Left kidney (tissue), 8 donors: ENCODE measurements at places on chromosomes 13 and 19.
A peak's percentile ranks its signal among the peaks of the same experiment; 100 is the strongest.

- DNase-seq: no peak
Observed at GRCh38 chr19:11347546-11348039, 1.3 kb downstream of the CCDC159 start.

- DNase-seq: no peak
Observed at GRCh38 chr19:16136185-16136999, 7.1 kb upstream of the HSH2D start.

DNA sequence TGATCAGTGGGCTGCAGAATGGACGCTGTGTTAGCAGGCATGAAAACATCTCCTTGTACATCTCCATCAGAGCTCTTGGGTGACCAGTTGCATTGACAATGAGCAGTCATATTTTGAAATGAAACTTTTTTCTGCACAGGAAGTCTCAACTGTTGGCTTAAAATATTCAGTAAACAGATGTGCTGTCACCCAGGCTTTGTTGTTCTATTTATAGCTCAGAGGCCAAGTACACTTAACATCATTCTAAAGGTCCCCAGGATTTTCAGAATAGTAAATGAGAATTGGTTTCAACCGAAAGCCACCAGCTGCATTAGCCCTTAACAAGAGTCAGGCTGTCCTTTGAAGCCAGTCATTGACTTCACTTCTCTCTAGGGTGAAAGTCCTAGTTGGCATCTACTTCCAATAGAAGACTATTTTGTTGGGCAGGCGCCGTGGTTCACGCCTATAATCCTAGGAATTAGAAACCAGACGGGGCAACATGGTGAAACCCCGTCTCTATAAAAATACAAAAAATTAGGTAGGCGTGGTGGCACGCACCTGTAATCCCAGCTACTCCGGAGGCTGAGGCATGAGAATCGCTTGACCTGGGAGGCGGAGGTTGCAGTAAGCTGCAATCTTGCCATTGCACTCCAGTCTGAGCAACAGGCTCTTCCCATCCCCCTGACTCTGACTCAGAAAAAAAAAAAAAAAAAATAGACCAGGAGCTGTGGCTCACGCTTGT is 7.9 kb upstream of the PDE4A start:
- no peak for DNase-seq

DNA sequence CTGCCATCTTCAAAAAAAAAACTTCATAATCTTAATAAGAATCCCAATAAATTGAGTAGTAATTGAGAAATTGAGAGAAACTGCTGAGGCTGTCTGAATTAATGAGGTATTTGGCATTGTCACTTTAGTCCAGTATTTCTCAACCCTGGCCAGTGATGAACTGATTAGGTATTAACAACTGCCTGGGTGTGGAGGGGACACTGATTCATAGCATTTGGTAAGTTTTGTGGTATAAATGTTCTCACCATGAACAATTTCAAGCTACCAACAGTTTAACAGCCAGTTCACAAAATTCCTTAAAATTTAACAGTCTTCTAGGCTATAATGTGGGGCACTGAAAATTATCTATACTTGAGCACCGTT is 18.3 kb downstream of the GPC6 start:
- DNase-seq: no peak

DNA sequence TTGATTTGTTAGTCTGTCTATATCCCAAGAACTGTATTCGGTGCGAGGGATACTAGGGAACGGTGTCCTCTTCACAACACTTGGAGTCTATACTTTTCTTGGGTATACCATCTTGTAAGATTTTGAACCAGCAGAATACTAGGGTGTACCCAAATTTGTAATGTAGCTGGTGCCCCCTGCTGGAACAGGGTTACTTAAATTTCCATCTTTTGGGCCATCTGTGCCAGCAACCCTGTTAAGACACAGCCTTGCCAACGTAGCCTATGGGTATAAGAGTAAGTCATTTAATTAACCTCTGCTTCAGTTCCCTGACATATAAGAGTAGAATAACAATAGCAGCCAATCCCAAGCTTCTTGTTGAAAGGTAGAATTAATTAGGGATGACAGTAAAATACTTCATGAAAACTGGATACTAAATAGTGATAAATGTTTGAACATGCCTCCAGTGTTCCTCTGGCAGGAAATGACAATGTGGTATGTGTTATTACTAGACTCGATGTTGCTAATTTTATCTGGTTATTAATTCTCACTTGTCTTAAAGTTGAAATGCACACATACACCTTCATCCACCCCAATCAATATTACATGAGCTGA is 607.6 kb downstream of the FGF9 start:
- DNase-seq: peak; percentile 57

DNA sequence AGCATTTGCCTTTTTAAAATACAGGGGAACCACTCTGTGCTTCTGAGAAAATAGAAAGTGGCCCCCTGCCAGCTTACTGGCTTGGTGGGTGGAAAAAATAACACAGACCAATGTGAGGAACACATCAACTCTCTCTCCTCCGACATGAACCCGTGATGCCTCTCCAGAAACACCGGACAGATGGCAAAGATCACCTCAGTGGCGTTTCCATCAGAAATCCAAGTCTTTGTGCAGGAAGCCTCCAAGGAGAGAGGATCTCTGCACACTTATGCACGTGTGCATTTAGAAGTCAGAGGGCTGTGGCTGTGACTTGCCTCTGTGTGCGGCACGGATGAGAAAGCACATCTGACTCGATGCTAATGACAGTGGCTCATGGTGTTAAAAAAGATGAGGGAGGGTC is 112.3 kb upstream of the KLF12 start:
- peak; percentile 12 for DNase-seq

GRCh38 chr19:6126335-6126974 is 9.0 kb upstream of the ACSBG2 start:
- DNase-seq: no peak

- DNase-seq: no peak
Observed at GRCh38 chr19:15666883-15667282, 6.0 kb upstream of the CYP4F12 start.

DNA sequence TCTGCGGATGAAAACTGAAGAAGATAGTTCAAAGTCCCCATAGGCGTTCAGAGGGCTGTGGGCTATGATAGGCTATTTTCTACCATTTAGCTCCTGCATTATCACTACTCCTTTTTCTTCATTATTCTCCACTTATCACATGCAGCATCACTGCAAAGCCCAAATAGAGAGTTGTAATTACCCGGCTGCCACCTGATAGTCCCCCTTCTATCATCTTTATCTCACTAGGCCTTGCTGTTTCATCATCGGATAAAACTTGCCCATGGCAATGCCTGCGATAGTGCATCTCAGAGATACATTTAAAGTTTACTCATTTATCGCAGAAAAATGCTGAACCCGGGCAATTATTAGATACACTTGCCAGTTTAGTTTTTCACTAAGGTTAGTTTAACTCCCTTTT is 82.9 kb upstream of the SOX21 start:
- DNase-seq: no peak

GRCh38 chr13:63492604-63493003 is 2077.0 kb upstream of the PCDH20 start:
- DNase-seq: no peak

GRCh38 chr19:10379880-10380312 is 476 bp downstream of the TYK2 start:
- DNase-seq: peak; percentile 3

GRCh38 chr13:44135566-44135965 is 238.1 kb upstream of the SERP2 start:
- DNase-seq: no peak

DNA sequence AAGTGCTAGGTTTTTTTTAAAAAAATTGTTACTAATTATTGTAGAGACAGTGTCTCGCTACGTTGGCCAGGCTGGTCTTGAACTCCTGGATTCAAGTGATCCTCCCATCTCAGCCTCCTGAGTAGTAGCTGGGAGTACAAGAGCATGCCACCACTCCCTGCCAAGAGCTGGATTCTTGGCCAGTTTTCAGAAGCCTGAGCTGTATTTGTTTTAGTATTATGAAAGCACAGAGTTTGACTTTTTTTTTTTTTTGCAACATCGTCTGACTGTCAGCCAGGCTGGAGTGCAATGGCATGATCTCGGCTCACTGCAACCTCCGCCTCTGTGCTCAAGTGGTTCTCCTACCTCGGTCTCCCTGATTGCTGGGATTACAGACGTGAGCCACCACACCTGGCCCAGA is 7.0 kb downstream of the ARMC6 start:
- no peak for DNase-seq

- DNase-seq: no peak
Observed at GRCh38 chr13:20053016-20053415, 94.5 kb downstream of the ZMYM2 start.

GRCh38 chr13:76991796-76992547 is at the start of gene CLN5:
Gene CLN5 (plus strand): TSS chr13:76992081. CDS start chr13:76992099, 18 bp downstream.
- DNase-seq: peak; percentile 85

GRCh38 chr19:54448040-54448773 is 792 bp upstream of the LENG8 start:
- no peak for DNase-seq

- no peak for DNase-seq
Observed at GRCh38 chr13:53311561-53311960, 282.9 kb downstream of the OLFM4 start.

DNA sequence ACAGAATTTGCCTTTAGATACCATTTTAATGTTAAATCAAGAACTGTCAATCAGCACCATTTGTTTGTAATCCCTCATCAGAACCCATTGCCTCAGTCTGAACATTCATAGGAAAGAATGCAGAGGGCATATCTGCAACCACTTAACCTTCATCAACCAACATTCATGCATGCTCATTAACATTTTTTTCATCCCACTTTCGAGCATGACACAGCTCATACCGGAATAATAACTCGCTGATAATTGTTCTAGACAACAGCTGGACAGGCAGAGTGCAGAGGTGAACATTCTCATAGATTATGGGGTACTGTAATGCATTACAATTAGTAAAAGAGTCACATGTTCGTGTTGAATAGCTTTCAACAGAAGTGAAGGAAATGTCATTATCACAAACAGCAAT is 216.8 kb downstream of the DIAPH3 start:
- no peak for DNase-seq

GRCh38 chr13:109207622-109208021 is 578.2 kb downstream of the MYO16 start:
- no peak for DNase-seq

DNA sequence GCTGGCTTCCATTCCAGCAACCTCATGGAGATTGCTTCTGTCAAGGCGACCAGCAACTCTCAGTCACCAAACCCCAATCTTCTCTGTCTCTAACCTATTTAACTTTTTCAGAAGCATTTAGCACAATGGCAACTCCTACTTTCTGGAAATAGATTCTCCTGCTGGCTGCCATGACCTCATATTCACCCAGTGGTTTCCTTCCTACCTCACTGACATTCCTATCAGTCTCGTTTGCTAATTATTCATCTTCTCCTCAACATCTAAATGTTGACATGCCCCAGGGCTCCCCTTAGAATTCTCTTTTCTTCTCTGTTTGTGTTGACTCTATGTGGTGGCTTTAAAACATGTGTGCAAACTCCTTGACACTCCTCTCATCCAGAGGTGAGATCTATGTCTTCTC is 106.7 kb downstream of the OLFM4 start:
- no peak for DNase-seq

- no peak for DNase-seq
Observed at GRCh38 chr19:13899912-13900584, 5.9 kb downstream of the BRME1 start.
